Left kidney (tissue), 8 donors: ENCODE measurements at places on chromosomes 4 and X. TPM values are rescaled to one million over a fixed set of nuclear protein-coding genes. Genes with fewer than 3 reads are reported as not detected.

DNA sequence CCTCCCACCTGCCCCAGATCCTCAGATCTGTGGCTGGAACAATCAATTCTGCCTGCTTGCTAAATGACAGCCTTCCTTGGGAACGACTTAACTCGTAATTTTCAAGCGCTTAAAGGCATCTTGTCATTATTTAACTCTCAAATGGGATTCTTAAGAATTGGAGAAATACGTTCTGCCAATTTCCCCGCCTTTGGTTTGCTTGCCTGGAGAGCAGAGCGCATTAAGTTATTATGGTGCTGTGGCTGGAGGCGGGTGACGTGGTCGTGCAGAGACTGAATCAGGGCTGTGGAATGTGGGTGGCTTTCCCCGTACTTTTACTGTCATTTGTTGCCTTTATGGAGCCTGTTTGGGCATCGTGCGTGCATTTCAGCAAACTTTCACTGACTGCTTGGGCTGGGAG is 78.9 kb upstream of the PSAPL1 start:
- no peak for DNase-seq

DNA sequence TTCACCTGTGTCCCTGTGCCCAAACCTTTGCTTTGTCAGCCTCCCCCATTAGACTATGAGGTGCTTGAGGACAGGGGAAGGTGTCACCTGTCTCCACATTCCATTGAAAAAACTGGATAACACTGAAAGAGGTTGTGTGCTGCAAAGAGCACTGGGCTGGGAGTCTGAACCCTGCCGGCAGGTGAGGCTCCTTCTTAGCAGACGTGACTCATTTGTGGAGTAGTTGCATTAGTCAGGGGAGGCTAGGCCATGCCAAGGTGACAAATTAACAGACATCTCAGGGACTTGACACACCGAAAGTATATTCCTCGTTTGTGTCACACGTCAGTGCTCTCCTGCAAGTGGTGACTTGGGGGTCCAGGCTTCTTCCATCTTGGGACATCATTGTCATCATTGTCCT is 95.9 kb upstream of the STX18 start:
- DNase-seq = no peak

The DDX53 gene
- not detected for polyA plus RNA-seq

DNA sequence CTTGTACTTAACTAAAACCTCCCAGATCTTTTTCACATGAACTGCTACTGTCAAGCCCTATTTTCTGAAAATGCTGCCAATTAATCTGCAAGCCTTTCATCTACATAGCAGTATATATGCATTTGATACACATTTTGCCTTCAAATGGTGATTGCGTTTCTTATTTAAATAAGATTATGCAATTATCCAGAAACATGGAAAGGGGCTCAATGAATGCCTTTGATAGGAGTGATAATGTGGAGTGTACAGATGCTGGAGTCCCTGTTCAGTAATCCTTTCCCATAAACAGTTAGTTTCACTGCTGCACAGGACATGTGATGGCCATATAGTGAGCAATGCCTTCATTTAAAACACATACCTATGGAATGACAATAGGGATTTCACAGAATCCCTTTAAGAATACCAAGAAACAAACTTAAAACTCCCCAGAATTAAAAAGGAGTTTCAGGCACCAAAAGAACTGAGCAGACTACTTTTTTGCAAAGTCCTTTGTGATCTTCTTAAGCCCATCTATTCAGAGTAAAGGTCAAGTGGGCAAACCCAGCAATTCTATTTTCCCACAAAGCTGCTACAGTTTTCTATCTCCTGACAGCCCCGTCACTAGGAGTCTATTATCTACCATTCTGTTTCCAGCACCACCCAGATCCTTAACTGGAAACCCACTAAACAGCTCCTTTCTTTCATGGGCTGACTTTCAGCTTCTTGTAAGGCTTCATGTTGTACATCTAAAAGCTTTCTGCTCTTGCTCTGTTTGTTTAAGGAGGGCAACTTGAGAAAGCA is 120.3 kb downstream of the UNC5C start:
- no peak for DNase-seq

GRCh38 chr4:54548098-54548620 is 109.6 kb upstream of the KIT start:
- no peak for DNase-seq

- DNase-seq = no peak
Measured at GRCh38 chr4:145289403-145290076, 109.2 kb upstream of the OTUD4 start.

DNA sequence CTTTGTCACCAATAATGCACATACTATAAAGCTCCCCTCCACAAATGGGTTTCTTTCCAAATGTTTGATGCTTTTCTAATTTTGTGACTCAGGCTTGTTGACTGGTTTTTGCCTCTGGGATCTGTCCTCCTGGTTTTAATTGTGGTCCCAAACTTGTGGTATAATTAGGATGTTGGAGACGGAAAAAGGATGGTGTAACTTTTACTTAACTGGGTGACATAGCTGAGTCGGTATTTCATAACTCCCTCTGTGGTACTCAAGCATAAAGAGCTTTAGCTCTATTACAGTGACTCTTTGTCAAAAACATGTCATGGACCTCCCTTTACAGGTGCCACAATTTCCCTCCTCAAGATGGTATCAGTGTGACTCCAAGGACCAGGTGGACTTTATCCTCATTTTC is 119.7 kb upstream of the RBPJ start:
- DNase-seq = no peak

DNA sequence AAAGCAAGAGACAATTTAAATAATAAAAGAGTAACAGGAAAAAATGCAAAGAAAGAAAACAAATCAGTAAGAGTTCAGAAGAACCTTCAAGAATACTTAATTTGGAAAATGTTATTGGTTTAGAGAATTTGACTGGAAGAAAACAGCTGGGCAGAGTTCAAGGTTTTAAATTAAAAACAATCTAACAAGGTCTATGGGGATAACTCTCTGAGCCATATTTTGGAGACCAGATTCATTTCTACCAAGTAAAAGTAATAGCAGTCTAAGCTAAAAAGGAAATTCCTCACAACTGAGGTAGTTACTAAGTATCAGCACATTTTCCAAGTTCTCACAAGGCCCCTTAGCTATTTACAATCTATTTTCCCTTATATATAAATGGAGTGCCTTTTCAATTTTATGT is 82.4 kb upstream of the TFDP3 start:
- no peak for DNase-seq

GRCh38 chr4:181301735-181302710 is 941.2 kb upstream of the TENM3 start:
- no peak for DNase-seq

The CYBB gene
- 12.6 TPM for polyA plus RNA-seq

GRCh38 chr4:103400405-103400804 is 202.3 kb upstream of the CENPE start:
- no peak for DNase-seq

The SORCS2 gene
- polyA plus RNA-seq = 8.5 TPM

DNA sequence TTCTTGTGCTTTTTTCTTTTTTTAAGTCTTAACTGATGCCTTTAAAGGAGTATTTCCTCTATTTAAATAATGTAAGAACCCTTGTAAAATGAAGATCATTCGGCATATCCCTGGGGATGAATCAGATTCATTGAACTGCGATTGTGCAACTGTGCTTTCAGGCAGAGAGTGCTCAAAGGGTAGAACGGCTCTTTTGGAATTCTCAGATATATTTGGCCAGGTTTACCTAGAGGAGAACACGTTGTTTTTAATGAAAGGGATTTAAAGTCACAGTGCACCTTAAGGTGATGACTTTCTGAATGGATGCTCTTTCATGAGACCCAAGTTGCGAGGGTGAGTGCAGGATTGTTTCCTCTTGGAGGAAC is 51.6 kb upstream of the ELOVL6 start:
- DNase-seq = no peak

The FRAS1 gene
- polyA plus RNA-seq = 87.6 TPM

The CDKL2 gene
- 18.0 TPM for polyA plus RNA-seq

The TBC1D8B gene
- polyA plus RNA-seq = 6.9 TPM

- DNase-seq = no peak
Measured at GRCh38 chrX:20118065-20118824, 1.5 kb upstream of the MAP7D2 start.

DNA sequence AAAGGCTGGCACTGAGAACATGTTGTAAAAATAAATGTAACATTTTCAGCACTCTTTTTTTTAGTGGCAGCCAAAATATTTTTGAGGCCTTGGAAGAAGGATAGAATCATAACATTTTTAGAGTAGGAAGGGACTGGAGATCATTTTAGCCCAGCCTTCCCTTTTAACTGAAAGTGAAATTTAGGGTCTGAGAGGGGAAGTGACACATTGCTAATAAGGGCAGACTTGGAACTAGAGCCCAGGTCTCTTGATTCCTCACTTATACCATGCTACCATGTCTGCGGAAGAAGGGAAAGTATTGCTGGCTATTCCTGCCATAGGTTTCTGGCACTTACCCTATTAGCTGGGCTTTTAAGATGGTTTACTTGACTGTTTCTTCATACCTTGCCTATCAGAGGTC is 4.8 kb downstream of the WDR44 start:
- no peak for DNase-seq

DNA sequence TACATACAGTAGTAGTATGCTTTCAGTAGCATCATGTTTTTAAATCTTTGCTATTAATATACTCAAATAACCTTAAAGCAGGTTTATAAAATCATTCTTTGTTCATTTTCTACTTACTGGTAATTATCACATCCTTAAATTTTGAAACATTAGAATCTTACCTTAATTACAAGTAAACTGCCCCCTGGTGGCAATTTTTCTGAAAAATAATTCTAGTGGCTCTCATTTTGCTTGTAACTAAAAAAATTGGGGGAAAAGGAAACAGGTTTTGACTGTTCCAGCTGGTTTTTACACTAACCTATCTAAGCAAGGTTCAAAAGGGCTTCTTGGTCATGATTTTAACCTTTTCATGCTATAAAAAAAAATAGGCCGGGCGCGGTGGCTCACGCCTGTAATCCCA is 18.5 kb upstream of the DCAF4L1 start:
- no peak for DNase-seq

- peak; percentile 41 for DNase-seq
Measured at GRCh38 chrX:22135994-22136684, 104.0 kb downstream of the PHEX start.

- no peak for DNase-seq
Measured at GRCh38 chrX:21723084-21723483, 34.8 kb downstream of the SMPX start.

- DNase-seq = peak; percentile 34
Measured at GRCh38 chr4:14083150-14083549, 455.6 kb upstream of the BOD1L1 start.

The WDR13 gene
- polyA plus RNA-seq = 116 TPM

The DGKK gene
- 13.0 TPM for polyA plus RNA-seq

DNA sequence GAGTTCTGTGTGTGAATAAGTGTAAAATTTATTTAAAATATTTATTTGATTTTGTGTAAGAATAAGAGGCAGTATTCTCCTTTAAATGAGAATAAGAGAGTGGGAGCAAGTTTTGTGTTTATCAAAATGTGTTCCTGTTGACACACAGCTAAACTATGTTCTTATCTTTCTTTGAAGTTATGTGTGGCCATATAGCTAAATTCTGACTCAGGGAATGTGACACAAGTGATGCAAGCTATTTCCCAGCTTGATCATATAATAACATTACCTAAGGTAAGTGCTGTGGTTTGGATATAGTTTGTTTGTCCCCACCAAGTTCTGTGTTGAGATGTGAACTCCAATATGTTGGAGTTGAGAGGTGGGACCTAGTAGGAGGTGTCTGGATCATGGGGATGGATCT is 740.0 kb upstream of the IGFBP7 start:
- no peak for DNase-seq

- no peak for DNase-seq
Measured at GRCh38 chrX:71616672-71617529, 1.4 kb downstream of the CXCR3 start.

- no peak for DNase-seq
Measured at GRCh38 chrX:49879656-49880277, 483 bp downstream of the USP27X start.

The F11 gene
- 5.3 TPM for polyA plus RNA-seq

The AR gene
- polyA plus RNA-seq = 3.3 TPM

GRCh38 chrX:79365591-79365990 is 1.5 kb downstream of the ITM2A start:
- no peak for DNase-seq

GRCh38 chr4:74159143-74159709 is 1.3 kb downstream of the MTHFD2L start:
- peak; percentile 3 for DNase-seq

GRCh38 chr4:41358647-41359421 is 102.1 kb downstream of the UCHL1 start:
- no peak for DNase-seq

- DNase-seq = no peak
Measured at GRCh38 chrX:106707771-106708454, 18.6 kb upstream of the RNF128 start.
